Tibial nerve (tissue), 4 donors: ENCODE measurements at places on chromosomes 5 and 9. TPM values are rescaled to one million over a fixed set of nuclear protein-coding genes. Genes with fewer than 3 reads are reported as not detected.
A peak's percentile ranks its signal among the peaks of the same experiment; 100 is the strongest.

UBLCP1 gene
- total RNA-seq, result 22.1 TPM

DNA sequence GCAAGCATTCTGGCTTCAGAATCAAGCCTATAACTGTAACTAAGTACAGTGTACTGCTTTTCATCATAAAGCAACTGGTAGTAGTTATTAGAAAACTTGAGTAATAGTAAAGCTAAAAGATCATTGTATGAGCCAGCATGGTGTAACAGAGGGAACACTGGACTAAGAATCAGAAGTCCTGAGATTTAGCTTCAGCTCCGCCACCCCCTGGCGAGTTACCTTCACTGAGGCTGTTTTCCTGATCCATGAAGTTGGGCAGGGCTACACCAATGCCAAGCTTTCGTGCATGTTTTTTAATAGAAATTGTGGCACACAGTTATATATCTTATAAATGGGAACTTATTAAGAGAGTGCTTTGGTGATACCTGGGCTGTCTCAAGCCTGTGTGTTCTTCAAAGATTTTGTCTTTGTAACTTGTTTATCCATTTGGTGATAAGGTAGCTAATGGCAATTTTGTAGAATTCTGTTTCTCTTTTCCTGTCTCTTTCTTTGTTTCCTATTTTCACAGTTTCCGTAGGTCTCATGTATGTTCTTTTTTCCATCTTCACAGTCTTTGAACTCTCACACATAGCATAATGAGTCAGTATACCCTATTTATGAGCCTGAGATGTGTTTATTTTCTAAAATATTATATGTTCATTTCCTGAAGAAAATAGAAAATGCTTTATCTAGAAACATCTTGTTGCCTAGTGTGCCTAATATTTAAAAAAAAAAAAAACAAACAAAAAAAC lies 102.3 kb downstream of the GDNF start:
- DNase-seq, result no peak

DNA sequence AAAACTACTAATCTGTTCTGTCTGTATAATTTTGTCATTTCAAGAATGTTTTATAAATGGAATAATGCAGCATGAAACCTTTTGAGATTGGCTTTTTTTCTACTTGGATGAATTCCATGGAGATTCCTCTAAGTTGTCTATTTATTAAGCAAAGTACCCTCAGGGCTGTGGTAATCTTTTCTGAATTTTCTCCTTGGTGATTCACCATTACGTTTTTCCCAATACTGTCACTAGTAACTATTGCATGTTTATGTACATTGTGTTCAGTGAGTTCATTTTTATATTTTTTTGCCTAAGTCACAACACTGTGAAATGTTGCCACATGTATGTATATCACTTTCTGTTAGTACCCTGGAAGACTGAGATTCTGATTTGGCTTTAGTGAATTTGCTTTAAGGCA lies 177.0 kb upstream of the GRIN3A start:
- no peak for DNase-seq

DNA sequence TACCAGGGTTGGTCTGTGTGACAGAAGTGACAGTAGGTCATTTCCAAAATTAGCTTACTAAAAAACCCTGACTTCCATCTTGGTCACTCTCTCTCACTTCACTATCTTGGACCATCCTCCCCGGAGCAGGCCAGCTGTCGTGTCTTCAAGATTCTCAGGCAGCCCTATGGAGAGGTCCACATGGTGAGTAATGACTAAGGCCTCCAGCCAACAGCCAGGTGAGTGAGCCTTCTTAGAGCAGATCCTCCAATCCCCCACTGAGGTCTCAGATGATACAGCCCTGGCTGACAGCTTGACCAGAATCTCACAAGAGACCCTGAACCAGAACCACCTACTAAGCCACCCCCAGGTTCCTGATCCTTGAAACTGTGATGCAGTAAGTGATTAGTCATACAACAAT lies 92.0 kb downstream of the DCP2 start:
- DNase-seq, result no peak

DNA sequence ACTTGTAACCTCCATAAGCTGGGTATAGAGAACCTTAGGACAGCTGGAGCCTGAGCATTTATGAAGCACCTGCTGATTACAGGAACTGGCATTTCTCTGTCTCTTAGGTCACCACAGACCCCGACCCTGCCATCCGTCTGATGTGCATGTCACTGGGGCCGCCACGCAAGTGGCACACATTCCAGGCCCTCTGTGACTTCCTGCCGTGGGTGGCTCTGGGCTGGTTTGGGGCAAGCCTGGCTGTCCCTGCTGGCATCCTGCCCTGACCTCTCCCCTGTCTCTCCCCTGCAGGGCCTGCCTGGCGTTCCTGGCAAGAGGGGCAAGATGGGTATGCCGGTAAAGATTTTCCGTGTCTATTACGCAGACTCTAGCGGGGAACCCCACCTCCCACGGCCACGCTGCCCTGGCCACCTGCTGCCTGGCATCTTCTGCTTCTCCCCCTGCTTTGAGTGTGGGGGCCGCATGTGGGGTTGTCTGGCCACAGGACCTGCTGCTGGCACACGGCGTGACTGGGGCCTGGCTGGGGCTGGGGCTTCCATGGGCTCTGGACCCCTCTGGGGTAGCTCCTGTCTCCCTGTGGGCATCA lies 55.4 kb downstream of the COL27A1 start:
- no peak for DNase-seq

PCDHB5 gene
- total RNA-seq, result 5.9 TPM

- DNase-seq, result no peak
These were observed 105.7 kb downstream of the LURAP1L start for GRCh38 chr9:12880406-12881015.

FGF1 gene
- total RNA-seq, result 113 TPM

CARTPT gene
- not detected for total RNA-seq

DNA sequence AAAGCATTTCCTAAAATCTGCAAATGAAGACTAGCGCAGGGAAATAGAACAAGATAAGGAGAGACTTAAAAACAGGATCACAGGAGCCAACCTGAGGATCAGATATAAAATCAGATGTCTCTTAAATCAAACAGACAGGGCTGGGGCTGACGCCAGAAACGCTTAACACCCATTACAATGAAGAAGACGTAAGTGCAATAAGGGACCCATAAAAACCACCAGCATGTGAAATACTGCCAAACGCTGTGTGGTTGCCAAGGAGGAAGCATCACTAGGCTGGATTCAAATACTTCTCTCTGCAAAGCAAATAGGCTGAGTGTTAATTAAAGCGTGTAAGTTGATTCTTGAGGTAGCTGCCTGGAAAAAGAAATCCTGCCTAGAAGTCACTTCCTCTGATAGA lies 74.4 kb upstream of the ATP10B start:
- no peak for DNase-seq

DNA sequence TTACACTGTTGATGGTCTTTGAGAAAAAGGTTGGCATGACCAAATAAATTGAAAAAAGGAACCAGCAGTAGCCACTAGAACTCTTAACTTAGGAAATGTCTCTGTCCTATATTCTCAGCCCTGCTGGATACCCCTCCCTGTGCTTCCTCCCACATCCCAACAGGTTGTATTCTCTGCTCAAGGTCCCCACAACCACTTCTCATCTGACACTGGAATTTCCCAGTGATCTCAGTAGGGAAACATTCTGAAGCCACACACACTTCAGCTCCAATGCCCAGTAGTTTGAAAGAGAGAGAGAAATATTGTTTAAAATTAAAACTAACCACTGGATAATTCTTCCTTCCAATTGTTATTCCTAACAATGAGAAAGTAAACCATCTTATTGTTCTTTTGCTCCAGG lies 30.0 kb upstream of the NREP start:
- DNase-seq, result no peak

GRCh38 chr9:34689512-34689911 lies 1.6 kb downstream of the CCL19 start:
- no peak for DNase-seq

GRCh38 chr9:137490532-137491186 lies 31.5 kb upstream of the NSMF start:
- DNase-seq, result no peak

PCDHA6 gene
- 1.3 TPM for total RNA-seq

DNA sequence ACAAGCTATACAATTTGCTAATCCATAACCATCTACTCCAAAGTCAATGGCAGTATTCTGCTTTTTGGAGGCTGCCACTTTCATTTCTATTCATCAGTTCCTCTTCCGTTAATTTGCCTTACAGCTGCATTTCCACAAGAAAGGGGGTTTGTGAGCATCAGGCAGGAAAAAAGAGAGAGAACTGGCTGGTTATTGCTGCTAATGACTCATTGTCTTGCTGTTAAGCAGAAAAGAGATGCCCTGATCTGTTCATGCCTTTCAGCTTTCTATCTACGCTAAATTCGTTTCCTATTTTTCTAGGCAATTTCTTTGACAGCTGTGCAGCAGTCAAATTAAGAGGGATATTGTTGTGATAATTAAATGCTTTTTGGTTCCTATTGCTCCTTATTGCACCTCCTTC lies 65.9 kb upstream of the GNAQ start:
- no peak for DNase-seq

NEUROG1 gene
- not detected for total RNA-seq

GRCh38 chr5:179224741-179225140 lies 120.5 kb downstream of the ADAMTS2 start:
- DNase-seq, result no peak

GRCh38 chr5:113043491-113043931 lies 66.9 kb downstream of the DCP2 start:
- DNase-seq, result no peak

DNA sequence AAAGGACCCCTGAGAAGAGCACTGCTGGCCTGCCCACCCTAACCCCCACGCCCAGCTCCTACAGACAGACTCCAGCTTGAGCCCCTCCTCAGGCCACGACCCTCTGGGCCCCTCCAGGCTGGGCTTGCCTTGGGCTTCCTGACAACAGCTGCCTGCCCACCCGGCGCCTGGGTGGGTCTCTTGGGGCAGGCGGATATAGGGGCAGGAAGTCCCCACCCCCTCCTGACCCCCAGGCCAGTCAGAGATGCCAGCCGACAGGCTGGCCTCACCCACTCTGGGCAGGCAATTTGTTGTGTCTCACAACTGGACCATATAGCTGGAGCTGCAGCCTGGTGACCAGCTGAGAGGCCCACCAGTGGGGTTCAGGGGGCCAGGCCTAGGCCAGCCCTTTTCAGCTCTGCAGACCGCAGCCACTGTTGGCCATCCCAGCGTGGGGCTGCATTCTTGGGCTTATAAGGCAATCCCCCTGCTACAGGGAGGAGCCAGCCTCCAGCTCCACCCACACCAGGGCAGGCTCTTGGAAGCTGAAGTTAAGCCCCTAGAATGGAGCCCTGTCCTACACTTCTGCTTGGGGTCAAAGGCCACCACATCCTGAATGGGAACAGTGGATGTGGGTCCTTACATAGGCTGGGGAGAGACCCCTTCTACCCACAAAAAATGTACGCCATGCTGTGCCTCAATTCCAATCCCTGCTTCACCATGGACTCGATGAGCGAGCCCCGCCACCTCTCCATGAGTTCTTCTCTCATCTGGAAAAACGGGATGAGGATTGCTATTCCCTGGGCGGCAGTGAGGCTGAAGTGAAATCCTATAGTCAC lies 2.0 kb downstream of the PDLIM7 start:
- DNase-seq, result peak; percentile 39

GRCh38 chr5:133948721-133949120 lies 19.7 kb downstream of the C5orf15 start:
- DNase-seq, result no peak

DNA sequence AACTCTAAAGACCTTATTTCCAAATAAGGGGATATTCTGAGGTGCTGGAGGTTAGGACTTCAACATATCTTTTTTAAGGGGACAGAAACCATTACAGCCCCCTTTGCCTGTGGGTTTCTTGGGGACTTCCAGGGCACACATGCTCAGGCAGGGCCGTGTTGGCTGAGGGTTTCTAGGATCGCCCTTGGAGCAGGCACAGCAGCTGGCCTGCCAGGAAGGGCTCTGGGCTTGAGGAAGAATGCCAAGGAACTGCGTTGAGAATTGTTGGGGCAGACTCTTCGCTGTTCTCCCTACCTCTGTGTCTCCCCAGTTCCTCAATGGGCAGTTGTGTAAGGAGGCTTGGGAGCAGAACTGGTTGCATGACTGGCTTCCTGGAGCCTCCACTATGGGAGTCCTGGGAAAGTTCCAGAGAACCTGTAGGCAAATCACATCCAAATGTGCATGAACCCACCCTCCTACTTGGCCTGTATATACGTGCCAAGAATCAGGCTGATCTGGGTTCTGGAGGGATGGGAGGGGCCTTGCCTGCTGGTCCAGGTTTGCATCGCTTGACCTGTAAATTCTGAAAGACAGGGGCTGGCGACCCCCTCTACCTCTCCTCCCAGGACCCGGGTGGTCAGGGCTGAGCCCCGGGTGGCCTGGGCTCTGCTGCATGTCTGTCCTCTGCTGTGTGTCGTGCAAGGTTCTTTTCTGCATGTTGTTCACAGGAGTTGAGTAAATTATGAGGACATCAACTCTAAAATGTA lies 65.5 kb downstream of the HSPA4 start:
- no peak for DNase-seq

UBE2QL1 gene
- total RNA-seq, result 0.22 TPM

DNA sequence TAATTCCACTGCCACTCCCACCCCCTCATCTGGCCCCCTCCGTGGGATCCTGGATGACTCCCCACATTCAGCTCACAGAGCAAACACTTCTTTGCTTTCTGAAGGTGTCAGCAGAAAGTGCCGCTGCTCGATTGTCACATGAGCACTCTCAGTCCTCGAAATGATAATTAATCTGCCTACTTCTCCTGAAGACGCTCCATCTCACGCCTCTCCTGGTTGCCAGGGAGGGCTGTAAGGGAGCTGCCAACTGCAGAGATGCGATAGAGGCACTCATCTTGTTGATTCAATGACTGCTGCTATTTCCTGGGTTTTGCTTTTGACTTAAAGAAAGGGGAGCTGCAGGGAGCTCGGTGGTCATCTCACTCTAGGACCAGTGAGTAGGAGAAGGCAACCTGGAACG lies 206.5 kb downstream of the DAB2IP start:
- DNase-seq, result no peak

DNA sequence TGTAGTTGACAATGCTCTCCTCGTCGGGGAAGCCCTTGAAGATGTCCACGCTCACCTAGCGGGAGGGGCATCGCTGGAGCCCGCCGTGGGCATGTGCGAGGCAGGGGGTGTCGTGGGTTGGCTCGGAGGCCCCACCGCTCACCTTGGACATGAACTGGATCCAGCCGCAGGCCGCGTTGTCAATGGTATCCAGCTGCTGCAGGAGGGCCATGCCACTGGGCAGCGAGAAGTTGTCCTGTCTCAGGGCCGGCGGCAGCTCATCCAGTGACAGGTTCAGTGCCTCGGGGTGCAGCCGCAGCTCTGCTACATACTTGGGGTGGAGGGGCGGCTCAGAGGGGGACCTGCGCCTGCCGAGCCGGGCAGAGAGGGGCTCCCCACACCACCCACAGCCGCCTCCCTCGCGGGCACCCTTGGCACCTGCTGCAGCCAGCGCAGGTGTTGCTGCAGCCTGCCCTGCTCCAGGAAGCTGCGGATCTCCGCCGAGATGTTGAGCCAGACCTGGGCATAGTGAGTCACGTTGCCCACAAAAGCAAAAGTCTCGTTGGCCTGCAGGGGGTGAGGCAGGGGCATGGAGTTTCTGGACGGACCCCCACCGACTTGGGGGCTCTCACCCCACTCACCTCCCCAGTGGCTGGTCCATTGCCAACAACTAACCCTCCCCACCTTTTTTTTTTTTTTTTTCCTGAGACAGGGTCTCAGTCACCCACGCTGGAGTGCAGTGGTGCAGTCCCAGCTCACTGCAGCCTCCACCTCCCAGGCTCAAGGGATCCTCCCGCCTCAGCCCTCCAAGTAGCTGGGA lies 9.1 kb downstream of the ABCA2 start:
- DNase-seq, result no peak

IL4 gene
- total RNA-seq, result not detected
